ENCODE measurements at places on chromosomes 3 and 15. TPM values are rescaled to one million over a fixed set of nuclear protein-coding genes. Genes with fewer than 3 reads are reported as not detected.

GNAT1 gene
- total RNA-seq = not detected

UCN2 gene
- not detected for total RNA-seq

LRIG1 gene
- total RNA-seq = 71.1 TPM

GRK7 gene
- total RNA-seq = 0.31 TPM

SAMD7 gene
- not detected for total RNA-seq

CPA3 gene
- not detected for total RNA-seq

ENTPD3 gene
- 1.9 TPM for total RNA-seq

LPP gene
- total RNA-seq = 19.7 TPM

SPSB4 gene
- total RNA-seq = 19.1 TPM

COL6A5 gene
- not detected for total RNA-seq

SLC9C1 gene
- total RNA-seq = not detected

BNIP2 gene
- 98.6 TPM for total RNA-seq

ARHGEF26 gene
- total RNA-seq = 11.9 TPM

RTP1 gene
- total RNA-seq = 0.31 TPM

SV2B gene
- total RNA-seq = 34.7 TPM

RCN2 gene
- total RNA-seq = 72.0 TPM

MYRIP gene
- 10.0 TPM for total RNA-seq

Measured in parietal lobe (tissue), 2 donors.